ENCODE measurements at places on chromosomes 12 and 14.

DNA sequence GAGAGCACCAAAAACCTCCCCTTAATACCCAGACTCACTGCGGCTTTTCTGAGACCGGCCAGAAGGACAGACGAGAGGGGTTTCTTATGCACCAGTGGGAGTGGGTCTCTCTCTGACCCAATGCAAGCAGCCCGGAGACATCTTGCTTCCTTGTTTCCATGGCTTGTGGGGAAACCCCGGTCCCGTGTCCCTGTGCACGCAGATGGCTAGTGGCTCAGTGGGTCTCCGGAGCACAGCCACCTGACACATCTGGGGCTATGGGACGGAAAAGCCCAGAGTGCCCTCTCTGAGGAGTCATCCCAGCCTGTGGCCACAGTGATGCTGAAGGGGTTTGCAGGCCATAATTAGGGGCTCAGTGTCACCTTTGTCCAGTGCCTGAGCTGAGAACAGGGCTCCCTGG is 197.6 kb downstream of the PHETA1 start:
- DNase-seq = no peak

DNA sequence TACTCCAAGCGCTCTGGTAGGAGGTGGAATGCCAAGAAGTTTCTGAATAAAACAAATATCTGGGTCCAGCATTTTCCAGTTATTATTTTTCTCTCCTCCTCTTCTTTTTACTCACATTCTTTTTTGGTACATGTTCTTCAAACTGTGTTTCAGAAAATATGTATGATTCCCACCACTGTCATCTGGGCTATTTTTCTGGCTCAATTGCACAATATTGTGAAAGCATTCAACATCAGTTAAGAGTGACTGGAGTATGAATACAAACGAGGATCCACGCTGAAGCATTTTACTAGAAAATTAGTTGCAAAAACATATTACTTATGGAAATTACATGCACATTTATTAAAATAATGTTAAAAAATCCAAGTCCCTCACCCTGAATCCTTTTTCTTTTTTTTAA is 61.5 kb downstream of the KCNMB4 start:
- no peak for DNase-seq

DNA sequence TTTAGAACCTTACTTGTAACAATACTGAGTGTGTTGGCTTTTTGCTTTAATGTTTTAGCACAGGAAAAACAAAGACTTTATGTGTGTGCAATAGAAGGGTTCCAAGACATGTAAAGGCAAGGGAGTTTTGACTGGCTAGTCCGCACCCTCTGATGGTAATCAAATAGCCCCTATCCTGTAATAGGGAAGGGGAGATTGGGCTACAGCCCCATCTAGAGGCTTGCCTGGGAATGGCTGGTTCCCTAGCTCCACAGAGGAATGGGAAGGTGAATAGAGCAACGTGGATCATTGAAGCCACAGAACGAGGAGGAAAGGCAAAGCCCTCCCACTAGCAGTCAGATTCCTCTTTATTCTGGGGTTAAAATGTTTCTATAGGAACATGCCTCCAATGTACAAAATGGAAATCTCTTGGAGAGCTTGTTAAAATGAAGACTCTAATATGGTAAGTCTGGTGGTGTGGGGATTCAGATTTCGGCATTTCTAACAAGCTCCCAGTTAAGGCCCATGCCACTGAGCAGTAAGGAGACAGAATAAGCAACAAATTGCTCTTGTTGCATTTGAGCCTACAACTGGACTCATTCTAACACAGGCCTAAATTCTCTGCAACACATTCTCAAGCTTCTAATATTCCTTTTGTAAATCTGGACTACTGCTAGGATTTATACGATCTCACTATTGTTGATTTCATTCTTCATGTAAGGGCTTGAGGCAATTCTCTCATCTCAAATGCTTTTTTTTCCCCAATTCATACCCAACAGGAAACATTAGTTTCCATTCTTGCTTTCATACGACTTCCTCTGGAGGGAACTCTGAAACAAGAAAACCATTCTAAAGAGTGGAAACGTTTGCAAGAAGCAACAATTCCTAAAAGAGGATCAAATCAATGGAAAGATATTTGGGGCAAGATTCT is 57.1 kb downstream of the NIN start:
- peak; percentile 7 for DNase-seq

DNA sequence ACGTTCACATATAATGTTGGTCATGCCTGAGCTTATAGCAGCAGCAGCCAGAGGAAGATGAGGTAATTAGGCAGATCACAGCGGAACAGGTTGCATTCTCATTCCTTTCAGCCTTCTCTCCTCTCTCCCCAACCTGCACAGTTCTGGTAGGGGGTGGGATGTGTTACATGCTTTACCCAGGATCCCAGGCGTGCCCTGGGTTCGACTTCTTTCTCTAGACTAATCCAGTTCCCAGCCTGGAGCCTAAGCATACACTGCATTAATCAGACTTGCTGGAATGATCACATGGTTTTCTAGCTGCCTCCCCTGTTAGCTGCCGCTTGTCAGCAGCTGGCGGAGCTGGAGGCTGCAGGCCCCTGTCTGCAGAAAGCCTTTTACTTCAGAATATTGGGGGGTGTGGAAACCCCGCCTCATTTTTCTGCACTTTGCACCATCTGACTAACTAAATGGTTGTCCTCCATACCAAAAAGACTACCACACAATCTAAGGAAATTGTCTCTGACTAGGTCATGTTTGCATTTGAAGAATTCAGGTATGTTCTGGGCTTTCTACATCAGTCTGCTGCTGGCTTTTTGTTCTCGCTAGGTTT is 46.0 kb upstream of the EVL start:
- no peak for DNase-seq

DNA sequence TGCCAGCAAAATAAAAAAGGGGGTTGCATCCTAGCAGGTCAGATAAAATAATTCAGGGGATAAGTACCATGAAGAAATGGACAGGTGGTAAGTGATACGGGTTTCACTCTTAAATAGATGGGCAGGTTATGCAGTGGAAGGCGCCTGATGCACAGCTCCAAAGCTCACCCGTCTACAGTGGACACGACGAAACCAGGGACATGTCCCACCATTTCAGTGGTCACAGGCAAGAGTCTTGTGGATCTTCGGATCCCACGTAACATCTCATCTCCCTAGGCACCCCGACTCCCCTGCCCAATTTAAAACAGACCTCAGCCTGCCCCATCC is 60.5 kb downstream of the DDX51 start:
- DNase-seq = no peak

GRCh38 chr14:57153286-57153685 is 115.4 kb downstream of the EXOC5 start:
- DNase-seq = no peak
